SK-MEL-5 (cell line): ENCODE measurements at places on chromosomes 6 and 20.

GRCh38 chr6:107114926-107115694 lies at the start of gene BEND3:
BEND3 (minus strand) TSS chr6:107115515; CDS start chr6:107099285, 16,230 bp downstream.
- no peak for DNase-seq

DNA sequence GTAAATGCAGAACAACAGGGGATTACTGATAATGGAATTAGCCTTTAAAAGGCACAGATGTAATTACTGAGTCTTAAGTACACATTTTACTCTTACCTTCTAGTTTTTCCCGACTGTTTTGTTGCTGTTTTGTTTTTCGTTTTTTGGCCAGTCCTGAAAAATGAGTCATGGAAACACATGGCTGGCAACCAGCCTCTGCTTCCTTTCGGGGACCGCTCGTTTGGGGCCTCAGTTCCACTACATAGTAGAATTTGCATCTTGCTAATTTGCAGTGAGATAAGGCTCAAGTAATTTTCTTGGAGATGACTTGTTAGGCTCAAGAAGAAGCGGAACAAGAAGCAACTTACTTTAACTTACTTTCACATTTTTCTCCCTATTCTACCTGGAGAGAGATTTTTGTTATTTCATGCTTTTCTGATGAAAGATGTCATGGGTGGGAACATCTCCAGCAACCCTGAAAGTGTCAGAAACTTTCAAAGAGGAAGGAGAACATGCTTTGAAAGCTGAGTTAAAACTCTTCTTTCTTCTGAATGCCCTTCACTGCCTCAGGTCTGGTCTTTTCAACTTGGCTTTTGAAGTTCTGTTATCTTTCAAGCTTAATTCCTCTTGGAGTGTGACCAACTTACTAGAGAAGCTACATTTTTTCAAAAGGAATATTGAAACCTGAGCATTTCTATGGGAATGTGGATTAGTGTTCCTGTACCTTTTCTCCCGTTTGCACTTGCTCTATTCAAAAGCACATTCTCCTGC lies 71.5 kb upstream of the HDAC2 start:
- DNase-seq, result no peak

- peak; percentile 54 for DNase-seq
Observed at GRCh38 chr6:157019115-157019641, 242.0 kb downstream of the ARID1B start.

DNA sequence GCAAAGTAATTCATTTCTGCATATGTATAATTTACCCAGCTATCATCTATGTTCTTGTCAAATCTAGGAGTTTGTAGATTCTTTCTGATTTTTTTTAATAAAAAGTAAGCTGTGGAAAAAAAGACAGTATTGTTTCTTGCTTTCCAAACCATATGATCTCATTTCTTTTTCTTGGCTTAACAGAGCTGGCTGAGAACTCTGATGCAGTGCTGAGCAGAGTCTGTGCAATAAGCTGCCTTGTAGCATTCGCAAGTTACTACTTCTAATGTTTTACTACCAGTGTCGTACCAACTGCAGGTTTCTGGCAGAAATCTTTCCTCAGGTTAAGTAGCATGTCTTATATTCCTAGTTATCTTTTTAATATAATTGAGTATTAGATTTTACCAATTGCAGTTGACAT lies 15.6 kb downstream of the RRBP1 start:
- DNase-seq, result no peak

DNA sequence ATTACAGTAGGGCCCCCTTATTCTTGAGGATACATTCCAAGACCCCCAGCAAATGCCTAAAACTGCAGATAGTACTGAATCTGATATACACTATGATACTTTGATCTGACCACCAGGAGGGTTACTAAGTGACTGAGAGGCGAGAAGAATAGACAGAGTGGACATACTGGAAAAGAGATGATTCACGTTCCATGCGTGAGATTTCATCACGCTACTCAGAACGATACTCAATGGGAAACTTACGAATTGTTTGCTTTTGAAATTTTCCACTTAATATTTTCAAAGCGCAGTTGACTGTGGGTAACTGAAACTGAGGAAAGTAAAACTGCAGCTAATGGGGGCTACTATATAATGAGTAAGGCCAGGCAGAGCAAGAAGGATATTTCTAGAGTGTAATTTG lies 60.8 kb downstream of the STX11 start:
- no peak for DNase-seq
